ENCODE measurements at places on chromosomes 5 and 9.

- no peak for DNase-seq
These were observed 137.6 kb downstream of the OLFM1 start for GRCh38 chr9:135224921-135225541.

DNA sequence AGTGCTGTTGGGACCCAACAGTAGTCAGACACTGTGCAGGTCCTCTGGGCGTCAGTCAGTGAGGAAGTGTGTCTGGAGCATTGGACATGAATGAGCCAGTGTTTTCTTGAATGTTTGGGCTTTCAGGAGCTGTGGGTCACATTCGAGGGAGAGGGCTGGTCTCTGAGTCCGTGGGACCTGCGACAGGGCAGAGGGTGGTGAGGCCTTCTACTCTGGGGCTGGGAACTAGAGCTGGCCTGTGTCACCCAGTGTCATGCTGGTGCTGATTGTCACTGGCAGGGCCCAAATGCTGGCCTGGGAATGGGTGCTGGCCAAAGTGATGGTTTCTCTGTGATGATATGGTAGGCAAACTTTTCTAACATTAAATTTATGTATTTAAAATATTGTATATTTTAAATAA lies 10.3 kb downstream of the POLR1E start:
- no peak for DNase-seq

DNA sequence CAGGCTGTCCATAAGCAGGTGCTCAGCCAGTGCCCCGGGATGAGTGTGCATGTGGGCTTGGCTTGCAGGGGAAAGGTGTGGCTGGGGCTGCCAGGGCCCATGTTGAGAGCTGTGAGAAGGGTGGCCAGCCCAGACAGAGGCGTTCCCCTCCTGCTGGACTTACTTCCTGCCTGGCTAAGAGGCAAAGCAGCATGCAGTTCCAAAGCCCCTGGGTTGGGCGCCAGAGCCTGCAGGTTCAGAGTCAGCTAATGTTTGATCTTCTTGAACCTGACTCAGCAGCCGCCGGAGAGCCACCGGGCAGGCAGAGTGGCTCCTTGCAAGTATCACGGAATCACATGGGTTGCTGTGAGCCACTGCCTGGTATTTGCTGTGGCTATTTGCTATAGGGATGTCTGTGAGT lies 168.4 kb upstream of the MAP1B start:
- DNase-seq: no peak

- no peak for DNase-seq
These were observed 48.7 kb downstream of the PCSK1 start for GRCh38 chr5:96384353-96384752.

DNA sequence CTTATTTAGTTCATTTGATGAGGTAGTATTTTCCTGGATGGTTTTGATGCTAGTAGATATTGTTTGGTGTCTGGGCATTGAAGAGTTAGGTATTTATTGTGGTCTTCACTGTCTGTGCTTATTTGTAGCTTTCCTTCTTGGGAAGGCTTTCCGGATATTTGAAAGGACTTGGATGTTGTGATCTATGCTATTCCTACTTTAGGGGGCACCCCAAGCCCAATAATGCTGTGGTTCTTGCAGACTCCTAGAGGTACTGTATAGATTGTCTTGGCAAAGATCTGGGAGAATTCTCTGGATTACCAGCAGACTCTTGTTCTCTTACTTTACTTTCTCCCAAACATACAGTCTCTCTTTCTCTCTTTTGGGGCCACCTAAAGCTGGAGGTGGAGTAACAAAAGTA lies 315.7 kb downstream of the MAT2B start:
- DNase-seq: no peak

DNA sequence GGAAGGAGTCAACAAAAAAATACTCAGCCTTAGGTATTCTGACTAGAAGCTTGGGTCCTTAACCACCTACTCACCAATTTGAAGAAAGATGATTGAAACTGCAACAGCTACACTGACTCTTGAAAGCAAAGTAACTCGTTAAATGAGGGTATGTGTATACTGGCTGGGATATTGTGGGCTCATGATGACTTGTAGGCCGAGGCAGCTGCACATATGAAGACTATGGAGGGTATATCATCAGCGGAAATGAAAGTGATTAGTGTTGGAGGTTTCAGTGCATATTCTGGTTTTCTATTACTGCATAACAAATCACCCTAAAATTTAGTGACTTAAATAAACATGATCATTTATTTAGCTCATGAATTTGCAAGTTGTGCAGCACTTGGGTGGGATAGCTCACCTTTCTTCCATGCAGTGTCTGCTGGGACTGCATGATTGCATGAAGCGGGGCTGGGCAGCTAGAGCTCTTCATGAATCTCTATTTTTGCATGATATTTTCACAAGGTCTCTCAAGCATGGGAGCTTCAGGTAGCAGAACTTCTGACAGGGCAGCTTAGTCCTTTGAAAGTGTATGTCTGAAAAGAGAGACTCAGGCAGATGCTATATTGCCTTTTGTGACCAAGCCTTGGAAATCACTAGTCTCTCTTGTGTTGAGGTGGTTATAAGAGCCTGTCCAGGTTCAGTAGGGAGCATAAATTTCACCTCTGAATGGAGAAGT lies 96.1 kb upstream of the CDKN2B start:
- DNase-seq: no peak

DNA sequence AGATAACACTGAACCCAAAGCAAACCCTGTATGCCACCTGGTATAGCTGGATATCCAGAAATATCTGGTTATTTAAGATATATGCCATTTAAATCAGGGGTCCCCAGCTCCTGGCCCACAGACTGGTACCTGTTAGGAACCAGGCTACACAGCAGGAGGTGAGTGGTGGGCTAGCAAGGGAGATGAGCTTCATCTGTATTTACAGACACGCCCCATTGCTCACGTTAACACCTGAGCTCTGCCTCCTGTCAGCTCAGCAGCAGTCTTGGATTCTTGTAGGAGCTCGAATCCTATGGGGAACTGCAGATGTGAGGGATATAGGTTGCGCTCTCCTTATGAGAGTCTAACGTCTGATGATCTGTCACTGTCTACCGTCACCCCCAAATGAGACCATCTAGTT lies 646.6 kb downstream of the TLE4 start:
- no peak for DNase-seq

- no peak for DNase-seq
These were observed 259.4 kb downstream of the GADD45G start for GRCh38 chr9:89864257-89864656.

DNA sequence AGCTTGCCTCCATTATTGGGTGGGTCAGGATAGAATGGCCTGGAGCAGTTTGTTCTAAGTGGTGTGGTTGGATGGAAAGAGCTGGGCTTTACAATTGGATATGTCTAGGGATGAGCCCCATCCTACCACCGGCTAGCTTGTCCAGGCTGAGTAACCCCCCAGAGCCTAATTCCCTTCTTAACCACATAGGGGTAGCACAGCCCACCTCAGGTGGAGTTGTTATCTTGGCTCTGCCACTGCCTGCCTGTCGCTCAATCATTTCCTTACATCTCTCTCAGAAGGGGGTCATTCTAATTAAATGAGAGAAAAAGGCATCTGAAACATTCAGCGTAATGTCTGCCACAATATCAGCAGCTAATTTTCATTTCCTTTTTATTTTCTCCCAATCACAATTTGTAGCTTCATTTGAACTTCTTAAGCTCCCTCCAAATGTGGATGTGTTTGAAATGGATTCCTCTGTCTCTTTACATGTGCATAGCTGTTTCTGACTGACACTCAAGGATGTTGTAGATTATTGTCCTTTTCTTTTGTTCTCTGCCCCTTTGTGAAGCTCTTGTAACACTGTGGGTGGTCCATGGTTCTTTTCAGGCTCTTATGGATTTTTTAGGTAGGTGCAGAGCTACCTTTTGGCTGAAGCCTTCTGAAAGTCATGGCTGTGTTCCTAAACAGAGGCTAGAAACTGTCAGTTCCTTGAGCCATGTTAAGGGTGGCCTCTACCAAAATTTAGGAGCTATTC lies 383.1 kb upstream of the KLF4 start:
- no peak for DNase-seq

- DNase-seq: no peak
These were observed 118.2 kb downstream of the ADAMTS6 start for GRCh38 chr5:65363499-65363898.

DNA sequence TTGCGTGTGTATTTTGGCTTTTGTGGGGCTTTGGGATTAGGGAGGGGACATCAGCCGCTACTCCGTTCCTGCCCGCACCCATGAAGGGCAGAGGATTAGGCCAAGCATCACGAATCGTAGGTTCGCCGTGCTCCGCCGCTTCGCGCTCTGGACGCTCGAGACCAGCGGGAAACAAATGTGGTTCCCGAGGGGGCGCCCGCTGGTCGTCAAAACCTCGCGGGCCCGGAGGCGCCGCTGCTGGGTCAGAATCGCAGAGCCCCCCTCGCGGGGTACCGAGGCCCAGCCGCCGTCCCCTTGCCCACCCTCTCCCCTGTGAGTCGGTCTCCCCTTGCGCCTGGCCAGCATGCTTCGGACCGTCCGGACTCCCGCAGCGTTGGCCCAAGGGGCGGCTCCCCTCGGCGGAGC lies 2.3 kb upstream of the PAX5 start:
- DNase-seq: no peak

- no peak for DNase-seq
These were observed 30.5 kb downstream of the SLC9A3 start for GRCh38 chr5:493758-494157.

DNA sequence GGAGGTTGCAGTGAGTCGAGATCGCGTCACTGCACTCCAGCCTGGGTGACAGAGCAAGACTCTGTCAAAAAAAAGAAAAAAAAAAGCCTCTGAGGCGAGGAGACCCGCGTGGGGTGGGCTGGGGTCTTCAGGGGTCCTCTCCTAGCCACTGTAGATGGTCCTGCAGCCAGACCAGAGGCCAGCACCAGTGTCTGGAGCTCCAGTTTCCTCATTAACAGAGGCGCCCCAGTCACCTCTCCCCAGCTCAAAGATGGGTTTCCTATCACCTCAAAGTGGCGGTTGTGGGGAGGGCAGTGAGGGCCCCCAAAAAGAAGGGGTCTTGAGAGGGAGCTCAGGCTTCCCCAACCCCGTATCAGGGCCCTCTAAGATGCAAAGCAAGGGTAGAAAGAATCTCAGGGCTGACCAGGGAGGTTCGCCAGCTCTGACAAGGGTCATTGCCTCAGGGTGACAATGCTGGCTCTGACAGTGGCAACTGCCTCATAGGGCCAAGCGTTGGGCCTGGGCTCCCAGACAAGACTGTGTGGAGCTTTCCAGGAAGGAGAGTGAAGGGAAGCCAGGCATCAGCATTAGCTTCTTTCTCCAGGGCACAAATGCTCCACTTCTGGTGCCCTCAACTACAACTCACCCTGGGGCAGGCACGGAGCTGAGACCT lies 15.0 kb downstream of the STK10 start:
- DNase-seq: no peak

DNA sequence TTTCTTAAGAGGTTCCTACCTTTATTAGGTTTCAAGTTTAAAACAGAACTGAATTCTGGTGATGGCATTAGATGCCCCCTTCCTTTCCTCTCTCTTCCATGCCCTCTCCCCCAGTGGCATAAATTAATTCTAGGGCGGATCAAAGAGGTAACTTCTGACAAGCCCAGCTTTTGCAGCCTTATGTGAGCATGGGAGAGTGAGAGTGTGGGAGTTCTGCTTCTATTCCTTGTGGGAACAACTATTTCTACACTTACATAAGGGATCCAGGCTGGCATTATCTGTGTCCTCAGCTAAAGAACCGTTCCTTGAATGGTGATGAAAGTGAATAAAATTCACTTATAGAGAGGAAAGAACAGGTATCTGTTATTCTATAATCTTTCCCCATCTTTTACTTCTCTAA lies 437.6 kb downstream of the KIF4B start:
- no peak for DNase-seq

DNA sequence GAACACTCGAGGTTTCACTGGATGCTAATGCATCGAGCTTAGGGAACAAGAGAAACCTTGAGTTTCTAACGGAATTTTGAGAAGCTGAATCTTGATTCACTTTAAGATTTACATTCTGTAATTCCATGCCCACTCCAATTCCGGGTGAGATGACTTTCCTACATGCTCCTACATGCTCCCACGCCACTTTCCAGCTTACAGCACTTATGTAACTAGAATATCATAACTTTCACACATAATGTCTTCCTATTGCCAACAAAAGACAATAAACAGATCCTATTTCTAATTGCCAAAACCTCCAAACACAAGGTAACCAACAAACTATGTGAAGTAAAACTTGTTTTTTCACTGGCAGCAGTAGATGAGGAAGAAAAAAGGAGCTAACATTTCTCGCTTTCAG lies 72.9 kb downstream of the ECPAS start:
- DNase-seq: no peak

GRCh38 chr5:51227963-51228470 lies 155.2 kb upstream of the ISL1 start:
- DNase-seq: no peak

DNA sequence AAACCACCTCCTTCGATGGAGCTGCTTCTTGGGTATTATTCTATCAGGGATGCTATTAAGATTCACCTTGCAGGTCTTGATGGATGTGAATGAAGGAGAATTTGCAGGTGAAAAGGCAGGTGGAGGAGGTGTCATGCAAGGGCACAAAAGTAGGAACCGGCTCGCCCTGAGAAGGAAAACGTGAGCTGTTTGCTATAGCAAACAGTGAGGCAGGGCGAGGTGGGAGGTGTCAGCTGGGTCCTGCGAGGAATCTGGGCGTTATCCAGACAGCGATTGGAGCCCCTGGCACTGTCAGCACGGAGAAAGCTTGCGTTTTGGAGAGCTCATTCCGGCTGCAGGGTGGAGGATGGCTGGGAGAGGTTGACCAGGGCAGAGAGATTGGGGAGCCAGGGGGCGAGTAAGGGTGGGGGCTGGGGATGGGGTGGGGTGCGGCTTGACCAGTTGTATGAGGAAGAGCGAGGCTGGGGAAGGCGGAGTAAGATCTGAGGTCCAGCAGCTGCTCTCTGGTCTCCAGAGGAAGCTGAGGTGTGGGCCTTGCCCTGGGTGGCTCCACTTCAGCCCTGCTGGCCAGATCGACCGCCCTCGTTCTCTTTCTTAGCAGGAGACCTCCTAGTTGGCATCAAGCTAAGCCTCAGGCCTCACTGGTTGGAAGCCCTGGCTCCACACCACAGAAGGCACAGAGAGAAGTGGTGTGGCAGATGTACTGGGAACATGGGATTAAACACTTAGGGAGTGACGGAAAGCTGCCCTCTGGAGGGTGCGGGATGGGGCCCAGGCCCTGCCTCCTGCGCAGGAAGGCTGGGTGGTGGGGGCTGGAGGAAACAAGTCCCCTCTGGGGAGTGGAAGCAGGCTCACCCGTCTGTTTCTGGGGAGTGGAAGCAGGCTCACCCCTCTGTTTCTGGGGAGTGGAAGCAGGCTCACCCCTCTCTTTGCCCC lies 54.7 kb upstream of the NEURL1B start:
- DNase-seq: no peak

GRCh38 chr9:78682216-78682615 lies 385.3 kb downstream of the PSAT1 start:
- DNase-seq: no peak

GRCh38 chr9:89548071-89548638 lies 50.2 kb upstream of the SEMA4D start:
- no peak for DNase-seq

- no peak for DNase-seq
These were observed 862.2 kb downstream of the DTWD2 start for GRCh38 chr5:118126159-118126558.

Data from smooth muscle cell of the brain vasculature (primary cell).